Neural progenitor cell (in vitro differentiated cells): ENCODE measurements at places on chromosomes 6 and 20. TPM values are rescaled to one million over a fixed set of nuclear protein-coding genes. Genes with fewer than 3 reads are reported as not detected.

- no peaks in the 10 kb centered on the region for H3K27me3 ChIP-seq
- no peaks in the 10 kb centered on the region for H3K36me3 ChIP-seq
- H3K27ac ChIP-seq, result no peak overlapping the region
- no peak overlapping the region for H3K4me3 ChIP-seq
- DNase-seq, result no peak
- H3K4me1 ChIP-seq, result peaks cover 4% of the 10 kb centered on the region
Measured at GRCh38 chr6:89475101-89475500, 42.1 kb downstream of the ANKRD6 start.

GRCh38 chr6:111620169-111620568 lies 14.5 kb upstream of the TRAF3IP2 start:
- no peak overlapping the region for H3K27ac ChIP-seq
- H3K4me3 ChIP-seq, result no peak overlapping the region
- peaks cover 9% of the 10 kb centered on the region for H3K4me1 ChIP-seq
- H3K36me3 ChIP-seq, result no peaks in the 10 kb centered on the region

DNA sequence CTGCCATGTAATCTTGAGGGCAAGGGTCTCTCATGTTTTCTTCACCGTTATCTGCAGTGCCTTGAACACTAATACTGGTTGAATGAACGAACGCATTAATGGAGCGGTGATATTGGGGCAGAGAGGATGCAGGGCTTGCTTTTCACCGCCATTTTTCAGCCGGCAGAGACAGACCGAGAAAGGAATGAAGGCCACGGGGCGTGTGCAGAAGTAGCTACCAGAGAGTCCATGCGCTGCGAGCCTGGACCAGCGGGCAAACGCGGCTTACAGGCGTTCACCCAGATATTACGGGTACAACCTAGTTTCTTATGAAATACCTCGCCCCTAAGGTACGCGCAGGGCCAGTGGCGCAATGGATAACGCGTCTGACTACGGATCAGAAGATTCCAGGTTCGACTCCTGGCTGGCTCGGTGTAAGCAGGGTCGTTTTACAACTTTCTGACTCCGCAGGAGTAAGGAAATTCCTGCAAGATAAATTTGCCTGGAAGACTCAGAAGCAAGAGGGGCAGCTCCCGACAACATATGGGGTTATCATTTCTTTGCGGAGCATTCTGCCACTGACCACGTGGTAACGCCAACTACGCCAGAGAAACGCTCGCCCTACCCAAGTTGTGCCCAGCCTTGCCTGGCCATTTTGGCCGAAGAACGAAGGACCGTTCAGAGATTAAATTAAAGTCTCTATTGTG lies 863 bp upstream of the HMGN4 start:
- H3K4me3 ChIP-seq, result peak overlapping the region; percentile 79
- H3K27me3 ChIP-seq, result no peaks in the 10 kb centered on the region
- peak; percentile 91 for DNase-seq
- H3K4me1 ChIP-seq, result peaks cover 18% of the 10 kb centered on the region
- peak overlapping the region; percentile 5 for H3K27ac ChIP-seq

DNA sequence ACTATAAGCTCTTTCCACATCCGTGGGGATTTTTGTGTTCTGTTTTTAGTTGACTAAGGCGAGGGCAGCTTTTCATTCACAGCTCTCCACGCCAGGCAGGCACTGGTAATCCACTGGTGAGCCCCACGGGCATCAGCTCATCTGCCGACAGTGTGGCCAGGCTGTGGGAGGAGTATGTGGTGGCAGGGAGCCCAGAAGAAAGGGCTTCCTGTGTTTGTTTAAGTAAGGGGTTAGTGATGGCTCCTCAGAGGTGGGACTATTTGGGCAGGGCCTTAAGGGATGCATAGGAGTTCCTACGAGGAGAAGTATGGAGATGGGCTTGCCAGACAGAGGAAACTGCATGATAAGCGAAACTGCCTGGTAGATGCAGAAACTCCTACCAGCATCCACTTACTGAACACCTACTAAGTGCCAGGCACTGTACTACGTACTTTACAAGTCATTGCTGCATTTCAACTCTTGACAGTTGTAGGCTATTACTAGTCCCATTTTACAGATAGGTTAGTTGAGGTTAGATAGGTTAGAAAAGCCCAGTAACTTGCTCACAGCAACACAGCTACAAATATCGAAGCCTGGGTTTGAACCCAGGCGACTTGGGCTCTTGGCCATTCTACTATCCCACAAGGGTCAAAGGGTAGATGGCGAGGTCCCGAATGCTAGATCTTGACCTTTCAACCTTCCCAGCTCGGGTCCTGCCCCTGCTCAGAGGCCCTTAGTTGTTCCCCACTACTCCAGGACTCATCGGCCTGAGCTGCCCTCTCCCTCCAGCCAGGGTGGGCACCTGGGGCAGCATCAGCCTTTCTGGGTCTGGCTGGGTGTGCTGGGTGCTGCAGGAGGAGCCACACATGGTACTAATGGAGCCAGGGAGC lies 55.1 kb downstream of the CEBPB start:
- no peak overlapping the region for H3K4me3 ChIP-seq
- DNase-seq, result no peak

- peaks cover 23% of the 10 kb centered on the region for H3K4me1 ChIP-seq
- H3K27ac ChIP-seq, result no peak overlapping the region
- DNase-seq, result no peak
- H3K4me3 ChIP-seq, result no peak overlapping the region
Measured at GRCh38 chr6:155275808-155276480, 12.1 kb downstream of the CLDN20 start.

DNA sequence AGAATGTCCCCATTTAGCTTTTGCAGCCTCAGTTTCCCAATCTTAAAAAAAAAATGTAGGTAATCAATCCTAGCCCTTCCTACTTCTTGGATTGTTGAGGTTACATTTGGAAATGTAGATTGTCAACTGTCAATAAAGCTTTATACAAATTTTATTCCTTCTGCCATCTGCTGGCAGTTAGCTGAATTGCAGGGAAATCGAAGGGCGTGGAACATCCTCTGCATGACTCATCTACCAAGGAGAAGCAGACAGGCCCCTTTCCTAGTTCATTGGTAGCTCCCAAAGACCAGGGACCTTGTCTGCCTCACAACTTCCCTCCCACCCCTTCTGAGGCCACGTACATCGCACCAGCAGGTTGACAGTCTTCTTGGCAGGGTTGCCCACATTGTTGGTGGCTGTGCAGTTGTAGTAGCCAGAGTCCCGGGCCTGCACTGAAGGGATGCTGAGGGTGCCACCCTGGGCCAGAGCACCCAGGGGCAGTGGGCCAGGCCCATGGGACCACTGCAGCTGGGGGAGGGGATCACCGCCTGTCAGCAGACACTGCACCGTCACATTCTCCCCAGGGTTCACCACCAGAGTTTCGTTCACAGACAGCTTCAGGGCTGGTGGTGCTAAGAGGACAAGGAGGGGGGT lies 43.6 kb downstream of the MDGA1 start:
- H3K27me3 ChIP-seq, result peaks cover 43% of the 10 kb centered on the region
- no peaks in the 10 kb centered on the region for H3K36me3 ChIP-seq
- H3K4me1 ChIP-seq, result no peaks in the 10 kb centered on the region
- H3K27ac ChIP-seq, result no peak overlapping the region
- DNase-seq, result no peak
- H3K4me3 ChIP-seq, result no peak overlapping the region

ESR1 gene
- 0.03 TPM in 1 of 2 replicates, not detected in the other for total RNA-seq
